Stimulated activated CD8-positive, alpha-beta memory T cell treated with anti-CD3 and anti-CD28 coated beads, Interleukin-7, amount 100 ng/mL, for 1 hour (primary cell): ENCODE measurements at places on chromosomes 7 and 10.

DNA sequence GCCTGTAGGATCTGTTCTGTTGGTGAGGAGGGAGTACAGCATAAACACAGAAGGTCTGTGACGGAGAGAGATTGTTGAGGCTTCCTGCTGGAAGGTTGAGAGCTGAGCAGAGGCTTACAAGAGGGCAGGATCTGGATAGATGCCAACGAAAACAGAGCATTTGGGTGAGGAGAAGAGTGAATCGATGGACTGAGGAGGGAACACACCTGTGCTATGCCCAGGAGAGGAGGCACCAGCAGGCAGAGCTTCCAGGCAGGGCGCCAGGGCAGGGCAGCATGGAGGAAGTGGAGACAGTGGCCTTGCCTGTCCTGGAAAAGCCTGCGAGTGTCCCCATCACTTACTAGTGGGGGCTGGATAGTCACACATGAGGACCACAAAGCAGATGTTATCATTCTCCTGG is 282.9 kb downstream of the PAXIP1 start:
- DNase-seq, result no peak

- no peak for DNase-seq
These were observed 129.6 kb downstream of the BICC1 start for GRCh38 chr10:58642283-58642682.

DNA sequence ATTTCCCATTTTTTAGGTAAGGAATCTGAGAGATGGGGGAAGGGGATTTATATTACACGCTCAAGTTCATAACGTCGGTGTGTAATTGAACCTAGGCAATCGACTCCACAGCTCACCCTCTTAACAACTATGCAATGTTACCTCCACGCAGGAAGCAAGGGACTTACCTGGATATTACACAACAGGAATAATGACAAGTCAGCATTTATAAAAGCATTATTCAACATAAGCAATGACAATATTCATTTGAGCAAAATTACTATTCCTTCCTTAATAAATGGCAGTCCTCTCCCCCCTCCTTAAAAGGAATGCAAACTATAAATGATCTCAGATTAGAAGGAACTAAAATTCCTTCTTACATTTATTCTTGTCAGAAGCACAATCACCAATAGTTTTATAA is 104.0 kb downstream of the PCLO start:
- DNase-seq, result no peak

- no peak for DNase-seq
These were observed 1.5 kb upstream of the LAMB1 start for GRCh38 chr7:108004220-108005142.

DNA sequence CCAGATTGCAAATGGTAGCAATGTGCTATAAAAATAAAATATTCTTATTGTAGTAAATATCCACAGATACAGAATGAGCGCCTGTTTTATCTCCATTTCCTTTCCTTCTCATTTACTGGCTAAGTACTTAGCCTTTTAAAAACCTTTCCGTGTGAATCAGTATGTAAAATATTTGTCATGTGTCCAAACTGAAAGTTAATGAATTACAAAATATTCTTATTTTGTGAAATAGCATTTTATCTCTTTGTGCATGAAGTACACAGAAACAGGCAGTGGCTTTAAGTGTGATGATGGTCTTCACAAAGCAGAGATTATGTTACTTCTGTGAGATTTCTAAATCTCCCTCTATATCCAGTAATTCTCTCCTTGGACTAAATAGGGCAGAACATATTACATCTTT is 56.7 kb upstream of the KIAA1217 start:
- no peak for DNase-seq

- no peak for DNase-seq
These were observed 12.7 kb upstream of the AKR1B10 start for GRCh38 chr7:134514663-134515062.

GRCh38 chr7:12715372-12716133 is 28.1 kb downstream of the ARL4A start:
- no peak for DNase-seq

- no peak for DNase-seq
These were observed 116.6 kb downstream of the ANLN start for GRCh38 chr7:36506130-36506798.

DNA sequence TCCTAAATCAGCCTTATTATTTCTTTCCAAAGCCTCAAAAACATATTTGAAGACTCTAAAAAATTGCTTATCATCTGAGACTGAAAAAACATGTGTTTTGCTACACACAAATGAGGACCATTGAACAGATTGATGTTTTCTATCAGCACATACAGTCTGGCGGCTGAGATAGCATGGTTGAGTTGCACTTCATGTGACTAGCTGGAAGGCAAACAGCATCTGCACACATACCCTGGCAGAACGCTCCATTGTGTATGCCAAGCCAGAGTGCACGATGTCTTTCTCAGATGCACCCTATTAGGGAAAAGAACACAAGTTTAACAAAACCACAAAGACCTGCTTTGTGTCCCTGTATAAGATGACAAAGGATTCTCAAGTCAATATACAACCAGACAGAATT is 33.0 kb downstream of the FAM25A start:
- DNase-seq, result no peak

GRCh38 chr7:3588341-3588740 is 287.3 kb downstream of the SDK1 start:
- no peak for DNase-seq

DNA sequence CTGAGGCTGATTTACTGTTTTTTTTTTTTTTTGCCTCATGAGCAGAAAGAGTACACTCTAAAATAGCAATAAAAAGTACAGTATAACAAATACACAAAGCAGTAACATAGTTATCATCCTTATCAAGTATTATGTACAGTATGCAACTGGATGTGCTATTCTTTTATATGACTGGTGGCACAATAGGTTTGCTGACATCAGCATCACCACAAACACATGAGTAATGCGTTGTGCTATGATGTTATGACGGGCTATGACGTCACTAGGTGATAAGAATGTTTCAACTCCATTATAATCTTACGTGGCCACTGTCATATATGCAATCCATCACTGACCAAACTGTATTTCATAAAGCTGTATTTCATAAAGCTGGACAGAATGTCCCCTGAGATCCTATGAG is 189.2 kb upstream of the GLI3 start:
- no peak for DNase-seq

DNA sequence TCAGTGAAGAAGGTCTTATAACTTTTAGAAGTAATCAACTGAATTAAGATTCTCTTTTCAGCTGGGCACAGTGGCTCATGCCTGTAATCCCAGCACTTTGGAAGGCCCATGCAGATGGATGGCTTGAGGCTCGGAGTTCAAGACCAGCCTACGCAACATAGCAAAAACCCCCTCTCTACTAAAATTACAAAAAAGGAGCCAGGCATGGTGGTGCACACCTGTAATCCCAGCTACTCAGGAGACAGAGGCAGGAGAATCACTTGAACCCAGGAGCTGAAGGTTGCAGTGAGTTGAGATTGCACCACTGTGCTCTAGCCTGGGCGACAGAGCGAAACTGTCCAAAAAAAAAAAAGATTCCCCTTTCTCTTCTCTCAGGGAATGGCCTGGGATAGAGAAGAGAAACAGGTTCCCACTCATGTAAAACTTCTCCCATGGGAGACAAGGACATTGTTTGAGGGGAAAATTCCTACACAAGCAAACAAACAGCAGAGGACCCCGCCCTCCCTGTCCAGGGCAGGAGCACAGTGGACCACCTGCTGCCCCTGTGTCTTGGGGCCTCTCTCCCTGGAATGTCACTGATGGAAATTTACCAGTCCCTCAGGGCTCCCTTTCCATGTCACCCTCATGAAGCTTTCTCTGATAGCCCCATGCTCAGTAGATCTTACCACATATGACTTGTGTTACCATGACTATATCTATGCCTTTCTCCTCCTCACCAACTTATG is 5.6 kb downstream of the IL2RA start:
- no peak for DNase-seq

- no peak for DNase-seq
These were observed 251.2 kb downstream of the DNAJB6 start for GRCh38 chr7:157587805-157588560.

- DNase-seq, result no peak
These were observed 13.1 kb downstream of the LSM5 start for GRCh38 chr7:32476816-32477648.

DNA sequence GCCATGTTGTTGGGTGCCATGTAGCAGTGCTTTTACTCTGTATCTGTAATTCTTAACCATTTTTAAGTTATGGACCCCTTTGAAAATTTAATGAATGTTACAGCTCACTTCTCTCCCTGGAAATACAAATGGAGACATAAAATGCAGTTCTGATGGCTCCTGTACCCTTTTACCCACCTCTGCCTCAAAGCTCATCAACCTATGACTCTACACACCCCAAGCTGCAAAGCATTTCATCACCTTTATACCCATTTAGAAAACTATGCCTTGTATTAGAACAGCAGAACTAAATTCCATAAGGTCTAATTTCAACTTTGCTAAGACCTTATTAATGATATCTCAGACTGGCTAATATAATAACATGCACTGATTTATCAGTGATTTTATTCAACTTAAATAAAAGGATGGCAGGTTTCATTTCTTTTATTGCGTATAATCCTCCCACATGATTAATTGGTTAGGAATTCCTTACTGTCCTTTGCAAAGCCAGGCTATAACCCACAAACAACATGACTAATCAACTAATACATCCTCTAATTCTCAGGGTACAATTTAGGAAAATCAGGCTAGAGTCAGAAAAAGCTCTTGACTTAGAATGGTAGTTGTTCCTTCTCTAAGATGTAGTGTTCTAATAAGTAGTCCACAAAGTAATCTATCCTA is 68.1 kb downstream of the CPEB3 start:
- DNase-seq, result no peak

- no peak for DNase-seq
These were observed 448.0 kb upstream of the ANKRD30A start for GRCh38 chr10:36677431-36677768.

- no peak for DNase-seq
These were observed 78.2 kb upstream of the STEAP1B start for GRCh38 chr7:22578007-22578733.

DNA sequence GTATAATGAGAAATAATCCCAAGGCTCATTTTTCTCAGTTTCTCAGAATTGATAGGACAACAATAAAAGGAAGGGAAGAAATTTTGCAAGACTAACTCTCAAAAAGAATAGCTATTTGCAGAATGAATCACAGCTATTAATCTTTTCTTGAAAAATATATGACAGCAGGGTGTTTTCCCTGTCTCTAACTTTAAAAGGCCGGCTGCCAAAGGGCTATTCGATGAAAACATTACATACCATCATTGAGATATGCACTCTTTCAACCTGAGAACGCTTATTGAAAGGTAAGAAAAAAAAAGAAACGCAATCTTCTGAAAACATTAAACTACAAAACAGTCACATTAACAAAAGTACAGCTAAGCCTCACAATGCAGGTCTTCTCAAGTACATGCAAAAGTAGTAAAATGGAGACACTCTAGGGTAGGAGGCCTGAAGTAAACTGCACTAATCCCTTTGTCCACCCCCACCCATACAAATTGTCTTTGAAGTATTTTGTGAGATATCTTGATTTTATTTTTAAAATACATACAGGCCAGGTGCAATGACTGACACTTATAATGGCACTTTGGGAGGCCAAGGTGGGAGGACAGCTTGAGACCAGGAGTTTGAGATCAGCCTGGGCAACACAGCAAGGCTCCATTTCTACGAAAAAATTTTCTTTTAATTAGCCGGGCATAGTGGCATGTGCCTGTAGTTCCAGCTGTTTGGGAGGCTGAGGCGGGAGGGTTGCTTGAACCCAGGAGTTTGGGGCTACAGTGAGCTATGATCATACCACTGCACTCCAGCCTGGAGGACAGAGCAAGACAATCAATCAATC is 83.0 kb downstream of the PARD3 start:
- DNase-seq, result no peak

DNA sequence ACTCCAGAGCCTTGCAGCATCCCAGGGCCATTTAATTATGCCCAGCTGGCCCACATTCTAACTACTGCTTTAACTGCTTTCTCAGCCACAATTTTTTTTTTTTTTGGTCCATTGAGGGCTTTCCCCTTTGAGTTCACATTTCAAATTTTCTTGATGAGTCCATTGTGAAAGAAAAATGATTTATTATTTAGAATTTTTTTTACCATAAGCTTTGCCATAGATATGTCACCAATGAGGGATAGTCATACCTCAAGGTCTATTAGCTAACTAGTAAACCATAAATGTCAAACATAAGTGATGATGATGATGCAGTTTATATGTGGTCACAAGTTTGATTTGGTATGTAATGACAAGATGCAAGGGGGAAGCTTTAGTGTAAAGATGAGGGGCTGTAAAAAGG is 282.9 kb downstream of the BICC1 start:
- no peak for DNase-seq

- no peak for DNase-seq
These were observed 169.6 kb downstream of the ZNF365 start for GRCh38 chr10:62543571-62544355.

GRCh38 chr7:116332766-116333165 is 122.4 kb downstream of the TES start:
- no peak for DNase-seq

- no peak for DNase-seq
These were observed 29.8 kb downstream of the TES start for GRCh38 chr7:116240024-116240668.

- DNase-seq, result no peak
These were observed 40.6 kb upstream of the NPFFR1 start for GRCh38 chr10:70324339-70324861.

- no peak for DNase-seq
These were observed 14.7 kb downstream of the WDR37 start for GRCh38 chr10:1070919-1071318.
